ENCODE measurements at places on chromosomes 1 and 21. TPM values are rescaled to one million over a fixed set of nuclear protein-coding genes. Genes with fewer than 3 reads are reported as not detected.

Gene NBPF10
- total RNA-seq: 0.28 TPM

Gene ATP1A2
- total RNA-seq: not detected

Gene LRRC39
- not detected for total RNA-seq

Gene ZYG11A
- total RNA-seq: 1.2 TPM

- no peak for DNase-seq
Measured at GRCh38 chr1:186715887-186716809, 35.9 kb upstream of the PTGS2 start.

Gene TCHHL1
- not detected for total RNA-seq

DNA sequence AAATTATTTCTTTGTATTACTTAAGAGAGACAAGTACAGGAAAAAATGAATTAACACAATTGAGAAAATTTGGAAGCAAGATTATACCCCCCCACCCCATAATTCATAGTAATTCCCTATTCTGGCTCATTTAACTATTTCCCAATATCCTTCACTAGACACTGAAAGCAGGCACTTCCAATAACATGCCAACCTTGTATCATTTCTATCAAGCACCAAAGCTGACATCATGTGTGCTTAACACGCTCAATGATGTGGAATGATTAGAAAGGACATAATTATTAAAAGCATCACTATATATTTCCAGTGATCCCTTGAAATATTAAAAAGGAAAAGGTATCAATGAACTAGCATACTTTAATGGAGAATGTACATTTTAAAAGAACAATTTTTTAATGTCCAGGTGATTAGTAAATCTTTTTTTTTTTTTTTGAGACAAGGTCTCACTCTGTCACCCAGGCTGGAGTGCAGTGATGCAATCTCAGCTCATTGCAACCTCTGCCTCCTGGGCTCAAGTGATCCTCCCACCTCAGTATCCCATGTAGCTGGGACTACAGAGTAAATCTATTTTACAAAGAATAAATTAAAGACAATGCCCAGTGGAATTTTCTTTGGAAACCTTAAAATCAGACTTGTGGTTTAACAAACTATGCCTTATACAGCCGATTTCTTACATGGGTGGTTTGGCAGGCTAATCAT is 443.9 kb downstream of the DSCAM start:
- no peak for DNase-seq

- DNase-seq: peak; percentile 58
Measured at GRCh38 chr21:17536381-17536780, 23.5 kb downstream of the CXADR start.
